ENCODE measurements at places on chromosomes 7 and 10. TPM values are rescaled to one million over a fixed set of nuclear protein-coding genes. Genes with fewer than 3 reads are reported as not detected.

Gene TSPAN12
- total RNA-seq, result not detected

Gene ASAH2B
- total RNA-seq, result 1.5 TPM

Gene PPP1R9A
- total RNA-seq, result not detected

Gene TRPV5
- not detected for total RNA-seq

Gene VWA2
- total RNA-seq, result not detected

Gene SFRP4
- total RNA-seq, result not detected

Gene RNF133
- not detected for total RNA-seq

GRCh38 chr7:20470726-20471125, 140.0 kb downstream of the ITGB8 start:
- no peak for DNase-seq

DNA sequence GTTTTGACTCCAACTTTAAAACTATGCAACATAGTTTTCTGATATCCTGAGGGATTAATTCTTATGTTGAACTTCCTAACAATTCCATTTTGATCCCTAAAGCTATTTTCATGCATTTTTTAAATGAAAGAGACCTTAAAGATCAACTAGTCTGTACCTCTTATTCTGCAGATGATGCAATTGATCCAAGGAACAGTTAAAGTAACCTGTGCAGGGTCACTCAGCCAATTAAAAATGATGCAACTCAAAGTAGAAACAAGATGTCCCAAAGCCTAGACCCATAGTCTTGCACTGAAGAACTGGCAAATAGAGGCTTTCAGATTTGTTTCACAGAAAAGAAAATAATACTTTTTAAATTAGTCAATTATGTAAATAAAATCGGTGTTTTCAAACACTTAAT, 86.3 kb downstream of the IMMP2L start:
- DNase-seq, result no peak

DNA sequence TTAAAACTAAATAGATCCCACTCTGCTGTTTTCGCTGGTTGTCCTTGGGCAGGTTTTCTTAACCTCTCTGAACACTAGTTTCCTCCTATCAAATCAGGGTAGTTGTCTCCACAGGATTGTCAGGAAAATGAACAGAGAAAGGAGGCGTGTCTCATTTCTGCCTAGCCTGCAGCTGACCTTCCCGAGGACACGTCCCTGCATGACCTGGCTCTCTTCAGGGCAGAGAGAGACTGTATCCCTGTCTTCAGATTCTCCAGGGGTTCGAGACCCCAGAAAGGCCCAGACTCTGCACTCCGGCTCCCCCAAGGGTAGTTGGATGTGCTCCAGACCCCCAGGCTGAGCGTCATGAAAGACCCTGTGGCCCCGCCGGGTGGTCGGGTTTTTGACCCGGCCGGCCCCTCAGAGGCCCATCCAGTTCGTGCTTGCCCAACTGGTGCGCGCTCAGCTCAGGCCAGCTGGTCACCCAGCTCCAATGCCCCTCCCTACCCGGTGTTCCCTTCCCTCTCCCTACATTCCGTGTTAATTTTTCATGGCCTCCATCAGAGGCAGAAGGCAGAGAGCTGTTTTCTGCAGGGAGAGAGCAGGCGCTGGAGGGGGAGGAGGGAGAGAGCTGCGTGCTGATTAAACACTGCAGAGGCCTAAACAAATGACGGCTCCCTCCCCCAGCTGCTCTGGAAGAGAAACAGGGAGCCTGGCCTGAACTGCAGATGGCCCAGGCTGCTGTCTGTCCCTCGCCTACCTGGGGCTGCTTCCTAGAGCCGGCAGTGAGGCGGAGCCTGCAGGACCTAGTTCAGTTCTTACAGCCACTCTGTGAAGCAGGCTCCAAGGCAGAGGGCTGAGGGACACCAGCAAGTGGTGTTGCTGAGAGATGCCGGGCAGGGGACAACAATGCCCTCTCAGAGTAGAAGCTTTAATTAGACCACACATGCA, 86.2 kb upstream of the PPIF start:
- no peak for DNase-seq

DNA sequence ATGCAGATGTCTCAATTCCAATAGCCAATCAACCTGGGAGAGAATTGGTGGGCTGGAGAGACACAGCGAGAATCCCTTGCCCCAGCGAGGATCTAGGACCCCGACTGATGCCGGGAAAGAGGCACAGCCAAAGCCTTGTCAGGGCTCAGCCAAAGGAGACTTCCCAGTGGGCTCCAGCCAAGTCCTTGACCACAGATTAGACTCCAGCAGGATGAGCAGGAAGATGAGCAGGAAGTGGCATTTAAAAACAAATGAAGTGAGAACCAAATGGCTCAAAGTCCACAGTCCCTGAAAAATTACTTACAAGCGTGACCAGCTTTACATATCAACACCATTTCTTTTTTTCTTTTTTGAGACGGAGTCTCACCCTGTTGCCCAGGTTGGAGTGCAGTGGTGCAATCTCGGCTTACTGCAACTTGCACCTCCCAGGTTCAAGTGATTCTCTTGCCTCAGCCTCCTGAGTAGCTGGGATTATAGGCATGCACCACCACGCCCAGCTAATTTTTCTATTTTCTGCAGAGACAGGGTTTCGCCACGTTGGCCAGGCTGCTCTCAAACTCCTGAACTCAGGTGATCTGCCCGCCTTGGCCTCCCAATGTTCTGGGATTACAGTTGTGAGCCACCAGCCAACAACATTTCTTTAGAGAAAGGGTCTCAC, 40.2 kb downstream of the CTBP2 start:
- no peak for DNase-seq

GRCh38 chr10:64733980-64734379, 1212.8 kb downstream of the REEP3 start:
- DNase-seq, result no peak

Data from activated CD4-positive, alpha-beta memory T cell treated with anti-CD3 and anti-CD28 coated beads, Interleukin-2, amount 10 ng/mL, durations not matched to agents 7 days and 5 days (primary cell).